ENCODE measurements at places on chromosomes 1 and 21.

GRCh38 chr1:100866041-100866900, 28.4 kb downstream of the EXTL2 start:
- H3K27me3 ChIP-seq = no peaks in the 10 kb centered on the region
- H3K27ac ChIP-seq = no peak overlapping the region
- H3K36me3 ChIP-seq = no peaks in the 10 kb centered on the region
- no peak overlapping the region for H3K4me3 ChIP-seq

GRCh38 chr1:182616130-182617013, 12.2 kb upstream of the RGS16 start:
- H3K27ac ChIP-seq = peak overlapping the region; percentile 83
- peaks cover 4% of the 10 kb centered on the region for H3K36me3 ChIP-seq
- peak; percentile 92 for DNase-seq
- H3K4me3 ChIP-seq = peak overlapping the region; percentile 69
- peaks cover 27% of the 10 kb centered on the region for H3K27me3 ChIP-seq

- DNase-seq = peak; percentile 79
- H3K4me3 ChIP-seq = no peak overlapping the region
- H3K36me3 ChIP-seq = no peaks in the 10 kb centered on the region
- H3K4me1 ChIP-seq = peaks cover 7% of the 10 kb centered on the region
- H3K27me3 ChIP-seq = peaks cover 61% of the 10 kb centered on the region
Measured at GRCh38 chr1:34924759-34925555, 4.5 kb downstream of the DLGAP3 start.

GRCh38 chr1:240091614-240092300, at the start of gene FMN2:
Gene FMN2 (plus strand): TSS chr1:240091883. CDS start chr1:240092110, 227 bp downstream.
- H3K36me3 ChIP-seq = no peaks in the 10 kb centered on the region
- H3K4me3 ChIP-seq = peak within 1 kb of the TSS; percentile 19
- peaks cover 7% of the 10 kb centered on the region for H3K4me1 ChIP-seq
- DNase-seq = peak; percentile 22
- no peak within 1 kb of the TSS for H3K27ac ChIP-seq
- peaks cover 29% of the 10 kb centered on the region for H3K27me3 ChIP-seq

All from activated CD4-positive, alpha-beta T cell treated with anti-CD3 and anti-CD28 coated beads for 36 hours (primary cell).